ENCODE measurements at places on chromosomes 2 and 18. TPM values are rescaled to one million over a fixed set of nuclear protein-coding genes. Genes with fewer than 3 reads are reported as not detected.

Gene VWA3B
- not detected for total RNA-seq

Gene COPS8
- 54.7 TPM for total RNA-seq

Gene CD207
- not detected for total RNA-seq

Gene CELF4
- not detected for total RNA-seq

Gene TUBA4B
- not detected for total RNA-seq

- peak; percentile 28 for DNase-seq
Observed at GRCh38 chr18:77111449-77111848, 21.1 kb downstream of the MBP start.

DNA sequence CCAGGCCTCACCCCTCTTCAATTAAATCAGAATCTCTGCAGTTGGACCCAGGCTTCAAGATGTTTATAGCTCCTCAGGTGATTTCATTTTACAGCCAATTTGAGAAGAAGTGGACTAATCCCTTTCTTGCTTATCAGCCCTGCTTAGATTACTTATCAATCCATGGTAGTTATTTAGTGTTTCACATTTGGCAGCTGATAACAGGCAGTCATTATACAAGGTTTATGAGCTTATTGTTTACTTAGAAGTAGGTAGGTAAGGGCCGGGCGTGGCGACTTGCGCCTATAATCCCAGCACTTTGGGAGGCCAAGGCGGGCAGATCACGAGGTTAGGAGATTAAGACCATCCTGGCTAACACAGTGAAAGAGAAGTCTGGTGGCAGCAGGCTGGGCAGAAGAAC lies 237.5 kb downstream of the CTNNA2 start:
- DNase-seq, result no peak

GRCh38 chr18:7766817-7767216 lies 199.7 kb downstream of the PTPRM start:
- no peak for DNase-seq

- no peak for DNase-seq
Observed at GRCh38 chr2:111160758-111161157, 40.0 kb downstream of the BCL2L11 start.

DNA sequence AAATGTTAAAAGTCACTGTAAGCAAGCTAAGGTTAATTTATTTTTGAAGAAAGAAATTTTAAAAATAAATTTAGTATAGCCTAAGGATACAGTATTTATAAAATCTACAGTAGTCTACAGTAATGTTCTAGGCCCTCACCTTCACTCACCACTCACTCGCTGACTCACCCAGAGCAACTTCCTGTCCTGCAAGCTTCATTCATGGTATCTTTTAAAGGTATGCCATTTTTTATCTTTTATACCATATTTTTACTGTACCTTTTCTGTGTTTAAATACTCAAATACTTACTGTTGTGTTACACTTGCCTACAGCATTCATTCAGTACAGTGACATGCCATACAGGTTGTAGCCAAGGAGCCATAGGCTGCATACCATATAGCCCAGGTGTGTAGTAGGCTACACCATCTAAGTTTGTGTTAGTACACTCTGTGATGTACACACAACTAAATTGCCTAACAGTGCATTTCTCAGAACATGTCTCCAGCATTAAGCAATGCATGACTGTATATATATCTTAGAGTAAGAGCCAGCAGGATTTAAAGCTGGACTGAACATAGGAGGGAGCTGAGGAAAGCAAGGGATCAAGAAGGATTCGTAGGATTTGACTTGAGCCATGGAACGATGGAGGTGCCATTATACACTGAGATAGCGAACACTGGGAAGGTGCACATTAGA lies 83.1 kb upstream of the KLF7 start:
- no peak for DNase-seq

DNA sequence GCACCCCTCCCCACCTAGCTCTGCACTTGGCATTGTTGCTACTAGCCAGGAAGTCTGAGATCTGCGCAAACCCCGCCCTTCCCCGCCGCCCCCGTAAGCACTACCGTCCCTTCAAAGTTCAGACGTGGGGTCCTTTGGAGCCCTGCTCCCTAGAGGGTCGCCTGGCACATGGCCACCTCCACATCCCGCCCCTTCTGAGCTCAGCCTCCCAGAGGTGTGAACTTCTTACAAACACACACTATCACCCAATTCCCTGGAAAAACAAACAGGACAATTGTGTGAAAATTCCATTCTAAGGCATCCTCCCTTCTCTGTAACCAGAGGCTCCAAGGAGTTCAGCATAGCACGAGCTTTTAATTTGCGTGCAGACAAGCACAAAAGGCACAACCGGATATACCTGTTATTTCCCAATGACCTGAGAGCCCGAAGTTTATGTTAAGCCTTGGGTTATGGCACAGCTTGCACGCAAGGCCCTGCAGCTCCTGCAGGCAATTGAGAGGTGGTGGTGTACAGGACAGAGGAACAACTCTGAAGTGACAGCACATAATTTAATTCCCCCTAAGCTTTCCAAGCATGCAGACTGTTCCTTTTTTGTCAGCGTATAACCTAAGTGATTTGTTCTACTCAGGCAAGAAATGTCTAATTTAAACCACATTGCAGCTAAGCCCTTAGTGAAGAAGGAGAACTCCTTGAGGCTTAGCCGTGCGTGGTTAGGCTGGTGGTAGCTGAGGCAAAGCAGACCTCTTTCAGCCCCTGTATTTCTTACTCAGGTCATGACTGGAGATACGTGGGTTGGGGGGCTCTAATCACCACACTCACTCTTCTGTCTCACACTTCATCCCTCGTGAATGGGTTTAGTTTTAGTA lies 20.3 kb upstream of the CYP1B1 start:
- DNase-seq, result no peak

DNA sequence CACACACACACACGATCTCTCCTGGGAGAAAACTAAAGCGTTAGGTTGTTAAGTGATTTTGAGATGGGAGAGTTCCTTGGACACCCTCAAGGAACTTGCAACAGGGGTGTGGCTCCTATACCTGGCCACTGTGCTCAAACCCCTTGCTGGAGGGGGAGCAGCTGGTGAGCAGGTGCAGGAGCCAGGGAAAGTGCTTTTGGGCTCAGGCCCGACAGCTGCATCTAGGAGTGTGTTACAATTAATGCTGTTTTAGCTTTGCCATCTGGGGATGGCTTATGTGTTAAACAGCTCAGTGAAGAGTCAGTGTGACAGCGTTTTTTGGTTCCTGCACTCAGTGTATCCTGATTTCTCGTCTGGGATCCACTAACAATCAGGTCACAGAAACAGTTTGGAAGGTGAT lies 510.8 kb downstream of the TRIB2 start:
- DNase-seq, result no peak

DNA sequence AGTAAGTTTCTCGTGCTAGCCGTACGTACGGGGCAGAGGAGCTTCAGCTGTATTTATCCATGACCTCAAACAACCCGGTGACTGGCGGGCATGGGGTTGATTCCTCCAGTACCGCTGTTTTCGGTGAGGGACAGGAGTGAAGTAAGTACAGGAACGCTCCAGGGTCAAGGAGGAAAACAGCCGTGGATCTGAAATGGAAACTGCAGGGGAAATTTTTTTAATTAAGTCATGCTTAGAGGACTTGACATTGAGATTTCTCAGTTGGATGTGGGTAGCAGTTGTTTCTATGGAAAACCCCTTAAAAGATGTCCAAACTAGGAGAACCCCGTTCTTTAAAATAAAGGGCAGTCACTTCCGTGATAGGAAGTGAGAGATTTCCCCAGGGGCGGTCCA lies 1.2 kb downstream of the RAB12 start:
- no peak for DNase-seq

GRCh38 chr18:50726960-50727589 lies 92.7 kb downstream of the MRO start:
- DNase-seq, result peak; percentile 13
